Activated naive CD4-positive, alpha-beta T cell treated with anti-CD3 and anti-CD28 coated beads, Interleukin-2, amount 50 U/mL, for 16 hours (primary cell): ENCODE measurements at places on chromosomes 4 and X.

DNA sequence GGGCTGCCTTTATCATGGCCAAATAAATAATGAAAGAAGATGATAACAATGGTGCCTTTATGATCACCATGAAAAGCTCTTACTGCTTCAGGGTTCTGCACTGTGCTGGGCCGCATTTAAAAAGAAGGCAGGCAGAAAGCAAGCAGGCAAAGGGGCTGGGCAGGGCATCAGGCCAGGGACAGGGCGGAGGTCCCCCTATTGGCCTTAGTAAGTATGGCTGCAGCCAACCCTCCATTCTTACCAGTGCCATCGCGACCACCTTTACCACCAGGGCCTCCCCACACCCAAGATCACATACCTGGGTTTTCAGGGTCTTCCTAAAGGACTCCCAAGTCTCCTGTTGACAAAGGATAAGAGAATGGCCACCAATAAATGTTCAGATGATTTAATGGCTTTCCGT is 38.9 kb downstream of the CNGA2 start:
- no peak for DNase-seq

DNA sequence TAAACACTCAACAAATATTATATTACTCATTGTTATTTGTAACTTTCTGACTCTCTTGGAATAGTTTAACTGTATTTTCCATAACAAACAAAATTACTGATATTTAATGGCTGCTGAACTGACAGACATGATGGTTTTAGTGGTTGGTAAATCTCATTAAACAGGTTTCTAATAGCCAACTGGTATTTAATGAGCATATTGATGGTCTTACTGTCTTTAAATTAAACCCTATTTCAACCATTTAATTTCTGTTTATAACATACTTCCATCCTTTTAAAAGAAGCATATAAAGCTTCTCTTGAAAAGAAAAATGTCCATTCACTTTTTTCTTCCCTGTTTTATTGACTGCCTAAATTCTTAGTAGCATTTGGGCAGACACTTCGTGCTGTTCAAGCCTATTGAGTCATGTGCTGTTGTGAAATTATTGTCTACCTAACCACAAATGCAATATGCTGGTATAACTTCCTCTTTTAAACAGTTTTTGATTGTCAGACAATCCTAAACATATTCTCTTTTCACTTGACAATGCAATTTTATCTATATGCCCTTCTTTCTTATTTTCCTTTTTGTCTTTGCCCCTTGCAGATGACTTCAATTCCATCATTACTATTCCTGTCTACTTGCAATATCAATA is 163.9 kb upstream of the SLC7A11 start:
- no peak for DNase-seq

GRCh38 chr4:106803083-106803482 is 233.0 kb downstream of the DKK2 start:
- no peak for DNase-seq

- DNase-seq, result peak; percentile 24
Measured at GRCh38 chr4:25180524-25181131, 20.4 kb upstream of the SEPSECS start.

DNA sequence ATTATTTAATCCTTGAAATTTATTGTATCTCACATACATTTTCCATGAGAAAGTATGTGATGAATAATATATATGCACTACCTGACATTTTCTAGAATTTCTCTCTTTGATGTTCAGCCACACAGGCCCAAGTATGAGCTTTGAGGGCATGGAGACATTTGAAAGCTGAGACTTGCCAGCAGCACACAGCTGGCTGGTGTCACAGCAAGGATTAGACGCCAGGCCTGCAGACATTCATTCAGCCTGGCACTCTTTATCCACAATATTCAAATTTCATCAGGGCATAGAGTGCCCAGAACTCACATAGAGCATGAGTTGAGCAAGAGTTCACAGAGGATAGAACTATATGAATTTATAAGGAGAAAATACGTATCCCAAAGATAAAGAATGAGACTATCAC is 74.0 kb downstream of the GRIA2 start:
- no peak for DNase-seq

- no peak for DNase-seq
Measured at GRCh38 chr4:140281828-140282552, 91.5 kb upstream of the SCOC start.

DNA sequence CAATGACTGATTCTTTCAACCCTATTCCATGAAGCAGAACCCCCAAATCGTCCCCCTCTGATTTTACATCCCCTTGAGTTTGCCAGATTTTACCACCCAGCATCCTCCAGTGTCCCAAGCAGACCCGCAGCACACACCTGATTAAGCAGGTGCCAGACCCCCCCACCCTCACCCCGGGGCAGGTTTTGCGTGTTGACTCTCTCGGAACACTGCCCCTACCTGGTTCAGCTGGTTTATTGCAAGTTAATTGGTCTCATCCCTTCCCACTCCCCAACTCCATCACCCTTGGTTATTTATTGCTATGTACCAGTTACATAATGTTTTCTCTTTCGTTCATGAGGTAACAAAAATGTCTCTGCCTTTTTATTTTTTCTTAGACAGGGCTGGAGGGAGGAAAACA is 258.4 kb downstream of the BCOR start:
- DNase-seq, result no peak
